ENCODE measurements at places on chromosomes 13 and 19. TPM values are rescaled to one million over a fixed set of nuclear protein-coding genes. Genes with fewer than 3 reads are reported as not detected.
A peak's percentile ranks its signal among the peaks of the same experiment; 100 is the strongest.

Gene NOTCH3
- total RNA-seq: 1.4 TPM

DNA sequence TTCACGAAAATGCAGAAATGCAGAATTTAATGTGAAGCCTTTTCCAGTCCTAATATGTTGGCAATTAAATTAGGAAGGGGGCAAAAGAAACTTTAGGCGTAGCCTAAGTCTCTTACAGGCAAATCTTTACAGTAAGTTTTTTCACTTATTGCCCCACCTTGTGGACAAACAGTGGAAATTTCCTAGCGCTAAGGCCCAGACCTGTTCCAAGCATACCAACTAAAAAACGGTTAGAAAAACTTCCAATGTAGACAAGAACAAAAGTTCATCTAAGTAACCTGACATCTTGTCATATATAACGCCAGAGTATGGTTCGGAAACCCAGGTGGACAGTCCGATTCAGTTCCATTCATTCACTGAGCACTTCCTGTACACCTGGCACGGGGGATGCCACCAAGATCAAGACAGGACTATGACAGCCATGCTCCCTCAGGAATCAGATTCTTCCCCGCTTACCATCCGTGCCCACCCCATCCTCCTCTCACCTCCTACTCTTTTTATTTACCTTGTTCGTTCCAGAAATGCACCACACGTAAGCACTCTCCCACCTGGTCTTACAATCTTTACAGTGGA lies 4.9 kb downstream of the ZAR1L start:
- DNase-seq: peak; percentile 74

DNA sequence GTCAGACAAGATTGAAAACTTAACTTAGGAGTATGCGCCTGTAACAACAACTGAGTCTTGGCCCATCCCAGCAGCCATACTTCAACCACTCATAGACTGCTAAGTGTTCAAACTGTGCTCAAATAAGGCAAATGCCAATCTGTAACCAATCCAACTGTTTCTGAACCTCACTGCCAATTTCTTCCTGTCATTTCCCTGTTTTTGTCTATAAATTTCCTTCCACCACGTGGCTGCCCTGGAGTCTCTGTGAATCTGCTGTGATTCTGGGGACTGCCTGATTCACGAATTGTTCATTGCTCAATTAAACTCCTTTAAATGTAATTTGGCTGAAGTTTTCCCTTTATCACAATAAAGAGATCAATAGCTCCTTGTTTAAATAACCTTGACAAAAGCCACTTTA lies 50.8 kb upstream of the FREM2 start:
- no peak for DNase-seq

Gene SPHK2
- total RNA-seq: 4.8 TPM
